ENCODE measurements at places on chromosomes 1 and 21.

- peak; percentile 48 for DNase-seq
Observed at GRCh38 chr1:153790313-153790965, 15.2 kb downstream of the SLC27A3 start.

- no peak for DNase-seq
Observed at GRCh38 chr1:205074084-205074483, 10.2 kb downstream of the TMEM81 start.

GRCh38 chr1:111236806-111237205, 9.3 kb downstream of the CHI3L2 start:
- peak; percentile 24 for DNase-seq

DNA sequence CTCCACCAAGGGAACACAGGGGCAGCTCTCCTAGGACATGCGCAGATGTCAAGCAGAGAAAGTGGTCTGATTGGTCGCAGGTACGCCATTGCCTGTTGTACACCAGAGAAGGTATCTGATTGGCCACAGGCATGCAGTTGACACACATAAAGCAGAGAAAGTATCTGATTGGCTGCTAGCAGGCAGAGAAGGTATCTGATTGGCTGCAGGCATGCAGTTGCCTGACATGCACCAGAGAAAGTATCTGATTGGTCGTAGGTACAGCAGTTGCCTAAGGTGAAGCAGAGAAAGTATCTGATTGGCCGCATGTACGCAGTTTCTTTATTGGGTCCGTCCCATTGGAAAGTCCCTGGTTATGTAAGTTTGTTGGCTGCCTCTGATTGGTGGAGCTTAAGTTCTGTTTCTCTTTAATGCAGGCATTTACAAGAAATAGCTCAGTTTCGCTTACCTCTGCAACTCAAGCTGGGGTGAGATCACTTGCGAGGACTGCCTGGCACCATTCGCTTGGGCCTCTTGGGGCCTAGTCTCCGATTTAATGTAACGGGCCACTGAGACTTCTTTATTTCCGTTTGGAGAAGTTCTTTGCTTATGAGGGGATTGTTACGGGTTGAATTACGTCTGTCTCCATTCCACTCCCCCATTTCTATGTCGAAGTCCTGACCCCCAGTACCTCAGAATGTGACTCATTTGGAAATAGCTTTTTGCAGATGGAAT, 74.2 kb downstream of the SIK1 start:
- DNase-seq: peak; percentile 55

DNA sequence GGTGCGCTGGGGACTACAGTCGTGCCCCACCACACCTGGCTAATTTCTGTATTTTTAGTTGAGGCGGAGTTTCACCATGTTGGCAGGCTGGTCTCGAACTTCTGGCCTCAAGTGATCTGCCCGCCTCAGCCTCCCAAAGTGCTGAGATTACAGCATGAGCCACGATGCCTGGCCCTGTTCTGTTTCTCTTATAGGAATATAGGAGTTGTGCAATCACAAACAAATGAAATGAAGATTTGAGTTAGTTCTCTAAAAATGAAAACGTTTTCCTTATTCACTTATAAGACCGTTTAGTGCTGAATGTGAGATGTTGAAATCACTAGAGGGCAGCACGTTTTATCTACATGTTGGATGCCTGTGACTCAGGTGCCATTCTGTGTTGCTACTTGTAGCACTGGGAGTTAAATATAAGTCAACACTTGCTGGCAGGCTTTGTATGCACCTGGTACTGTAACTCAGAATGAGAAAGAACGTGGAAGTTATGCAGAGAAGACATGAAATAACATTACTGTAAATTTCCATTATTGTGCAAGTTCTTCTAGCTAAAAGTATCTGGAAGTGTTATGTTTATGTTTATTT, 45.8 kb downstream of the MIGA1 start:
- peak; percentile 98 for DNase-seq

DNA sequence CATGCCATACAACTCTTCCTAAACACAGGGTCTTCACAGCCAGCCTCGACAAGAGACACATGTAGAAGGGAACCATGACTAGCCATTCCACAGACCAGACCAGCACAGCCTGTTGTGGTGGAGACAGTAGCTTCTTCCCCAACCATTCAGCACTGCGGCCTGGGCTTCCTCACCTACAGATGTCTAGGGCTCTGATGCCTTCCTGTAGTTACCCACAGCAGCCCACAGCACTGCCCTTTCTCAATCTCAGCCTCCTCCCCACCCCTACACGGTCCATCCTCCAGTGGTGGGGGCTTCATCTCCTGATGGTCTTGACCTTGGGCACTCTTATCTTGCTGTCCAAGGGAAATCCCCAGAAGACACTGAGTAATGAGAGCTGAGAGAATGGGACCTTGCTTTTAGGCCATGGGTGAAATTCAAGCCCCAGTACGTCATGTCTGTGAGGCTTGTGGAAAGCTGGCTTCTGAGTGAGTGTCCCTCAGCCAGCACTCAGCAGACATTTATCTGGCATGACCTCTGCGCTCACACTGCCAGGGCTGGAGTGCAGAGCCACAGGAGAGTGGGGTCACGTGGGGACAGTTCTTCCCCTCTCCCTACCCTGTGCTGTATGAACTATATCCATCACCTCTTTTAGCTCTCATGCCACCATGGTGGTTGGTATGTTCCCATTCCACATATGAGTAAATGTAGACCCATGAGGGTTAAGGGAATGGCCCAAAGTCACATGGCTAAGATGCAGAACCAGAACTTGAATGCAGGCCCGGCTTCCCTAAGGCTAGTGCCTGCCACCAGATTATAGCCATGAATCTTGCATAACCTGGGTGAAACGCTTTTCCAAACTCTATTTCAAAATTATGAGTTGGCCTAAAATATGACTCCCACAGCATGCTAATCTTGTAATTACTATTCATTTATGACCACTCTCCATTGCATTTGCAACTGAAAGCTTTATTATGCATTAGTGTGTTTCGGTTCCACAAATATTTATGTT, 104.7 kb downstream of the HIVEP3 start:
- no peak for DNase-seq

DNA sequence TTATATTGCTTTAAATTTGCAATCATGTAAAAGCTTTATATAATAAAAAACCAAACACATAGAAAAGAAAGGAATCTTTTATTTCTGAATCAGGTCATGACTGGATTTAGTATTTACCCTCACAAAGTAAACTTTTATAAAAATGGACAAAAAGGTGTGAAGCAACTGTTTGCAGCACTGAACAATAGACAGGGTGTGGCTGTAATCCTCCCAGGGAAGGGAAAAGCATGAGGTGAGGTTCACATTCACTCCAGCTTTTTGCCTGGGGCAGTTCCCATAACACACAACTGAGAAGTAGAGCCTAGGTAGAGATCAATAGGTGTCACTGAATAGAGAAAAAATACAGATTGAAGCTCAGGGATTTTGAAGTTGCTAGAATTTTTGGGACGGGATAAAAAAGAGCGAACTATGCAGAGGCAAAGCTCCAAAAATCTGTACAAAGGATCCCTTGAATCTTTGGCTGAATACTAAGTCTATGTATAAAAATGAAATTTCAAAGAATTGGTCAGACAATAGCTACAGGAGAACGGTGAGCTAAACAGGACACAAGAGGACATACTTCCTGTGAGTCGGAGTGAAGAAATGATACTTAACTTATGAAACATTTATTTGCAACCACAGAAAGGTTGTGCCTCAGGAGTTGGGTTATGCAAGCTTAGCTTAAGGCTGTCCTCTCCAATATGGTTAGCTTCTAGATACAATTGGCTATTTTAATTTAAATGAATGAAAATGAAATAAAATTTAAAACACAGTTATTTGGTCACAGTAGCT, 162.0 kb upstream of the ZP4 start:
- no peak for DNase-seq

DNA sequence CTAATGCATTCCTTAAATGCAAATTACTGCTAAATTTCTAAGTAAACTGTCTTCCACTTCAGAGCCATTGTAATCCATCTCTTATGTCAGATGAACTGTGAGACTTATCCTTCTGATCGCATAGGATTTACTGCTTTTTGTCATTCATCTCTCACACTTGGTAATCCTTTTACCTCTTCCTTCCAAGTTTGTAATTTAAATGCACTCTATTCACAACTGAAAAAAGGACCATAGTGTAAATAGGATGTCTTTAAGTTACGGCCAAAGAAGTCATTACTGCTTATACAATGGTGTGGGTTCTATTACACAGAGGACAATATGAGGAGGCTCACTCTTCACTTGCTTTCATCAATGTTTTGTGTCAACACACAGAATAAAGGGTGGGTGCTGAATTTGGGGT, 393.3 kb downstream of the PTBP2 start:
- DNase-seq: no peak
